ENCODE measurements at places on chromosomes 5 and 9.

DNA sequence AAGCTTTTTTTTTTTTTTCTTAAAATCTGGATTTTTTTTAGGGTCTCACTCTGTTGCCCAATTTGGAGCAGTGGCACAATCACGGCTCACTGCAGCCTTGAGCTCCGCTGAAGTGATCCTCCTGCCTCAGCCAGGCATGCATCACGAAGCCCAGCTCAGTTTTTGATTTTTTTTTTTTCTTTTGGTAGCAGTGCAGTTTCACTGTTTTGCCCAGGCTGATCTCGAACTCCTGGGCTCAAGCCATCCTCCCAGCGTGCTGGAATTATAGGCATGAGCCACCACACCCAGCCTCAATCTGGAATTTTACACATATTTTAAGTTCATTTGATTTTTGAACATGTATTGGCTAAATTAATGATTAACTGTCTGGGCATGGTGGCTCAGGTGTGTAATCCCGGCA is 36.3 kb downstream of the TRIO start:
- peak overlapping the region; percentile 91 for H3K27ac ChIP-seq
- H3K4me1 ChIP-seq: peaks cover 47% of the 10 kb centered on the region
- DNase-seq: no peak
- no peak overlapping the region for H3K4me3 ChIP-seq

GRCh38 chr9:81344366-81344765 is 345.0 kb downstream of the TLE1 start:
- H3K36me3 ChIP-seq: no peaks in the 10 kb centered on the region
- H3K27ac ChIP-seq: no peak overlapping the region
- H3K4me1 ChIP-seq: no peaks in the 10 kb centered on the region
- H3K4me3 ChIP-seq: no peak overlapping the region

DNA sequence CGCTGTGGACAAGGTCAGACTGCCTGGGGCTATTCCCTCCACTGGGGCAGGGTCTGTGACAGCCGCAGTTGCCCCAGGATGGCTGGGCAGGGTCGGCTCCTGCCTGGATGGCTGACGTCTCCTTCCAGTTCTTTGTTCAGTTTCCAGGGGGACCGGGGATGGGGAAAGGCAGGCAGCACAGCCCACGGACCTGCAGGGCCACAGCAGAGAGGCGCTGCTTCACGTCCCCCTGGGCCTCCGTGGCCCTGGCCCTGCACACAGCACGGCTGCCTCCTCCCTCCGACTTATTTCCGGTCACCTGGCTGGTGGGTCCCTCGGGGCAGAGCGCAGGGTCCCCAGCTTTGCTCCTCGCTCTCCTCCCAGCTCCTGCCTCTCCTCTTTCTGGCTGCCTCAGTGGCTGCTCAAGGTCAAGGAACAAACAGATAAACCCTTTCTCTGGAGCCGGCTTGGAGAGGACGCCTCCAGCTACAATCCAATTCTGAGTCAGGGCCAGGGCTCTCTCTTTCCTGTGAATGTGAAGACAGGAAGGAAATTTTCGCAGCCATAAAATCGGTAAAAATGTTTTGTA is 169.7 kb downstream of the C9orf50 start:
- H3K27me3 ChIP-seq: no peaks in the 10 kb centered on the region
- no peaks in the 10 kb centered on the region for H3K36me3 ChIP-seq
- H3K4me3 ChIP-seq: no peak overlapping the region
- DNase-seq: no peak
- H3K27ac ChIP-seq: no peak overlapping the region
- peaks cover 7% of the 10 kb centered on the region for H3K4me1 ChIP-seq

DNA sequence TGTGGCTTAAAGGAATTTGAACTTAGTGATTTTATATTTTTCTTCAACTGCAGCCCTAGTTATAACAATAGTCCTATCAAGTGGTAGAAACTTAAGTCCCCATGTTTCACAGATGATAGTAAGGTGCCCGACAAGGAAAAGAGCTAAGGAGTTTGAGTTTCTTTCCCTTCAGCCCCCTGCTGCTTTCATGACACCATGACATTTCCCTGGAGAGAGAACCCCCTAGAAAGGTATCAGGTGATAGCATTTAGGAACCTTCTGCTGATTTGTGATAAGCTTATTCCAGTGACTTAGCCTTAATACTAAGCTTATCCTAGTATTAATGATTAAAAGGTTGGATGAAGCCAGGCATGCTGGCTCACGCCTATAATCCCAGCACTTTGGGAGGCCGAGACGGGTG is 623.8 kb upstream of the TYRP1 start:
- H3K4me3 ChIP-seq: no peak overlapping the region
- H3K27me3 ChIP-seq: no peaks in the 10 kb centered on the region
- H3K4me1 ChIP-seq: no peaks in the 10 kb centered on the region

DNA sequence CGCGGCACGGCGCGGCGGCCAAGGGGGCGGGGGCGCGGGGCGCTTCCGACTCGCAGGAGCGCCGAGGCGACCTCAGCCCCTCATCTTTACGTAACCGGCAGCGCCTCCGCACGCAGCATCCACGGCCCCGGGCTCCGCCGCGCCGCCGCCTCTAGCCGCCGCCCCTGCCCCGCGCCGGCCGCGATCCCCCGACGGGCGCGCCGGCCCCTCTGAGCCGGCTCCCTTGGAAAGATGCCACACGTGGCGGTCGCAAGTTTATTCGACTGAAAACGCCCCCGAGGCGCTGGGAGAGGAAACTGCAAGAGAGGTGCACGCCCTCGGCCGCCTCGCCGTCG is 1.0 kb downstream of the KLF9 start:
- DNase-seq: no peak
- H3K27ac ChIP-seq: peak overlapping the region; percentile 97
- peak overlapping the region; percentile 85 for H3K4me3 ChIP-seq
- H3K4me1 ChIP-seq: peaks cover 6% of the 10 kb centered on the region

DNA sequence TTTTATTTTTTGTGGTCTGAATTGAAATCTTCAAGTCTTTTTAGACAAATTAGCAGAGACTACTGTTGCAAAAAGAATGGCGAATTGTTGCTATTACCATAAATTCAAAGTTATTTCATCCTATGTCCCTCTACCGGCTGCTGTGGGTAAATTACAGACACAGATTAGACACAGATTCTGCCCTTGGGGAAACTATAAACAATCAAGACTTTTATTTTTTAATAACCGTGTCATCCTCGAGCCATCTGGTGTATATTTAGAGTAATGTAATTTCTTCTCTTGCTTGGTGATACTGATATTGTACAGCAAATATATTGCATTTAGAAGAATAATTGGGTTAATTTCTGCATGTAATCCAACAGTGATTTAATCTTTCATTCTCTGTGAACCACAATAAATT is 228.0 kb upstream of the ADAMTSL1 start:
- no peak overlapping the region for H3K27ac ChIP-seq
- no peaks in the 10 kb centered on the region for H3K36me3 ChIP-seq
- peak; percentile 27 for DNase-seq
- H3K4me1 ChIP-seq: no peaks in the 10 kb centered on the region
- H3K4me3 ChIP-seq: no peak overlapping the region

DNA sequence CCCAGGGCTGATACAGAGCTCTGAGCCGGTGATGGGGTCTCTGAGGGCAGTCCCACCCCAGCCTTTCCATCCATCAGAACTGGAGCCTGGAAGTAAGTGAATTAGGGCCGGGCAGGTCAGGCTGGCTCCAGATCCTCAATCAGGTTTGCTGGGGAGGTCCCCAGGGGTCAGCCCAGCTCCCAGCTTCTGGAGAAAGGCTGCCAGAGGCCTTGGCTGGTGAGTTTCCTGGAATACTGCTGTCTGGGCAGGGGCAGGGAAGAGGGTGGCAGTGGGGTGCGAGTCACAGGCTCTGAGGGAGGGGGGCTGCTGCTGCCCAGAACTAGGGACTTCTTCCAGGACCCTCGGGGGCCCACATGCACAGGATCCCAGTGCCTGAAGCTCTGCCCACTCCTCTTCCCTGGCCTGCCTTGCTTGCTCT is 200.6 kb upstream of the MVB12B start:
- peaks cover 27% of the 10 kb centered on the region for H3K27me3 ChIP-seq
- no peaks in the 10 kb centered on the region for H3K36me3 ChIP-seq
- no peak overlapping the region for H3K27ac ChIP-seq
- no peaks in the 10 kb centered on the region for H3K4me1 ChIP-seq

DNA sequence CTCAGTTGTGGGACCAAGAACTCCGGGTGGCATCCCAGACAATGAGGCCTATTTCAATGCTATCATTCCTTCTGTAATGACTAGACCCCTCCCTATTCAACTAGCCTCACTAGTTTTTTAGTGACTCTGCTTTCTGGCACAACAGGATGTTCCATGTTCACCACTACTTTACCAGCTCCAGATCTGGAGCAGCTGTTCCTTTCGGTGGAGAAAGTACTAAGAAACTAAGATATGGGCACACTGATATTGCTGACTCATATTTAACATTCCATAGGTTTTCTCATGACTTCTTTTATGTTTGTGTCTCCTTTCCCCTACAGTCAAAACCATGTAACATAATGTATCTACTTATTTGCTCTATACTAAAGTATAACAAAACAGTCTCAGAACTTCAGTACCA is 24.1 kb downstream of the IL33 start:
- no peak overlapping the region for H3K4me3 ChIP-seq
- no peaks in the 10 kb centered on the region for H3K27me3 ChIP-seq
- peaks cover 4% of the 10 kb centered on the region for H3K4me1 ChIP-seq
- DNase-seq: peak; percentile 5
- no peak overlapping the region for H3K27ac ChIP-seq
- no peaks in the 10 kb centered on the region for H3K36me3 ChIP-seq

GRCh38 chr5:111063709-111064322 is 7.7 kb upstream of the TSLP start:
- H3K27ac ChIP-seq: no peak overlapping the region
- no peaks in the 10 kb centered on the region for H3K27me3 ChIP-seq
- peak; percentile 30 for DNase-seq
- no peak overlapping the region for H3K4me3 ChIP-seq
